ENCODE measurements at places on chromosomes 3 and 15.

- no peak for DNase-seq
Observed at GRCh38 chr3:128369881-128370642, 96.6 kb downstream of the DNAJB8 start.

DNA sequence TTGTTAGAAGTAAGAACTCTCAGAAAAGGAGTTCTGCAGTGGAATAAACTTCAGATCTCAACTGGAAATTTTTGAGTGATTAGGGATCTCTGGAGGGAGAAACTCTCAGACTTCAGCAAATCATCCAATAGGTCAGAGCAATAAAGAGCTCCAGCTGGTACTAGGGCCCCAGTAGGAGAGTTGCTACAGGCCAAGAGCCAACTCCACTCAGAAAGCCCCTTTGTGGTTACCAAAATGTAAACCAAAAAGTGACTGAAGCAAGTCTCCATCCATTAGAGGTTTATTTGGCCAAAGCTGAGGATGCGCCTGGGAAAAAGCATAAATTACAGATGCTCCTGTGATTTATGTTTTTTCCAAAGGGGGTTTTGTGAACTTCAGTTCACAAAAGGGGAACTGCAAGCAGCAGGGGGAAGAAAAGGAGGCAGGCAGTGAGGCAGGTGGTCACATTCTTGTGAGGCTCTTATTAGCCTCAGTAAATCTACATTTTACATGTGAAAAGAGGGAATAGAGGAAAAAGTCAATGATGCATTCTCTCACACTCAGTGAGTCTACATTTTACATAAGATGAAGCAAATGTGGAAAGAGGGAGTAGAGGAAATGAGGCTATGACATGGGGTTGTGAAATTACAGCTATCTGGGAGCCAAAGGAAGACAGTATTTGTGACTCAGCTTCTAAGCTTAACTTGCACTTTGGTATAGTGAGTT, 92.4 kb upstream of the DAZL start:
- no peak for DNase-seq

DNA sequence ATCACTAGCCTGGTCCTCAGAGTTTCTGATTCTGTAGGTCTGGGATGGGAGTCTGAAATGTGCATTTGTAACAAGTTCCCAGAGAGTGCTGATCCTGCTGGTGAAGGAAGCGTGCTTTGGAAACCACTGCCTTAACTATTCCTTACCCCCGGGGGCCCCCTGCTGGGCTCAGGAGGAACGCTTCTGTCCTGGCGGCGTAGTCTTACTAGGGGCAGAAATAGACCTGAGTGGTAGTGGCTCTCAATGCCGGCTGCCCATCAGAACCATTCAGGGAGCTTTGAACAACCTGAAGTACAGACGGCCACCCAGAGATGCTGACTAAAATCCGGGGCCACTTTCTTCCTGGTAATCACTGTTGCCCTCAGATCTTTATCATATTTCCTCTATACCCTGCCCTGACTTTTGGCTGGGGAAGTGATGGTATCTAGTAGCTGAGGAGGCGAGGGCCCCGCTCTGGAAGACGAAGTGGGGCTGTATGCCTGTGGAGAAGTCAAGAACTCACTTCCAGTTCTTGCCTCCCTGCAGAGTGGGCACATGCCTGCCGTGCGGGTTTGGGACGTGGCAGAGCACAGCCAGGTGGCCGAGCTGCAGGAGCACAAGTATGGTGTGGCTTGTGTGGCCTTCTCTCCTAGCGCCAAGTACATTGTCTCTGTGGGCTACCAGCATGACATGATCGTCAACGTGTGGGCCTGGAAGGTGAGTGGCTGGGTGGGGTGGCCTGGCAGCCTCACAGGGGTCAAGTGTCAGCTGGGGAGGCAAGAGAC, 16.3 kb upstream of the JMJD7 start:
- DNase-seq, result peak; percentile 59

- no peak for DNase-seq
Observed at GRCh38 chr15:35583863-35584528, 38.0 kb upstream of the DPH6 start.

GRCh38 chr15:49876401-49877038, 242.5 kb downstream of the ATP8B4 start:
- no peak for DNase-seq

DNA sequence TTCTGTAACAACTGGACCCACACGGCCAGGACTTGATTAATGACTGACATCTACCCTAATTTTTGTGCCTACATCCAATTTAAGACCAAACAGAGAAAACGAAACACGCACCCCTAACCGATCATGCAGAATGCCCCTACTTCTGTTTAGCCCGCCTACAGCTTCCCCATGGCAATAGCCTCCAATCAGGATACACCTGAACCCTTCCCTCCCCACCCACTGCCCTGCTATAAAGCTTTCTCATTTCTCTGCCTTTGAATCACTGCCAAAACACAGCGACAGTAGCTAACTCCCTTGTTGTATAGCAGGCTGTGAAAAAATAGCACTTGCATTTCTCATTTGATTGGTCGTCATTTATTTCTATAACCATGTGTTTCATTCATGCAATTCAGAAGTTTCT, 45.2 kb upstream of the DPPA4 start:
- DNase-seq, result no peak

All from T follicular helper cell (primary cell).